Vagina (tissue), 2 donors: ENCODE measurements at places on chromosomes 1 and 21.

DNA sequence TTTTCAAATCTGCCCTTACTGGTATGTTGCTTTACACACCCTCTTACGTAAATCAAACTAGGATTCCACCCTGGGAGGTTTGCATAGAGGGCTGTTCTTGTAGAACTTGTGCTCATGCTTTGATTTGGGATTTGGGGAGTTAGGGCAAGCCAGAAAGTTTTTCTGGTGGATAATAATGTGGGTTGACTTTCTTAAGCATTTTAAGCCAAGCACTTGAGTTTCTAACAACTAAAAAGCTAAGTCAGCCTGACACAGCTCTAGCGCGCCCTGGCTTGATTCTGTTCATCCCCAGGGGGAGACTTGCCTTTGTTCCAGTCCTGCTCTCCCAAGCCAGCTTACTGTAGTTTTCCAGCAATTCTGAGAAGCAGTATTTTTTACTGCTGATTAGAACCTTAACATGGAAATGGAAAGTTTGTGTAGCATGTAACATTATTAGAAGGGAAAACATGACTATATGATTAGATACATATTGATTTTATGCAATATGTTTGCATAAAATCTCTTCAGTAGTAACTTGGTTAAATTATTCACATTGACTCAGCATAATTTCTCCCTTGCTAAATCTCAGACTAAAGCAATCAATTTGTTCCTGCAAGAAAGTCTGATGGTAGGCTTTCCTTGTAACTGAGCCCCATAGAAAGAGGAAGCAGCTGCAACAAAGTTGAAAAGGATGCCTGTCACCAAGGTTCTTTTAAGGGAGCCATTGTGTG, 11.0 kb upstream of the PGD start:
- no peak for DNase-seq

DNA sequence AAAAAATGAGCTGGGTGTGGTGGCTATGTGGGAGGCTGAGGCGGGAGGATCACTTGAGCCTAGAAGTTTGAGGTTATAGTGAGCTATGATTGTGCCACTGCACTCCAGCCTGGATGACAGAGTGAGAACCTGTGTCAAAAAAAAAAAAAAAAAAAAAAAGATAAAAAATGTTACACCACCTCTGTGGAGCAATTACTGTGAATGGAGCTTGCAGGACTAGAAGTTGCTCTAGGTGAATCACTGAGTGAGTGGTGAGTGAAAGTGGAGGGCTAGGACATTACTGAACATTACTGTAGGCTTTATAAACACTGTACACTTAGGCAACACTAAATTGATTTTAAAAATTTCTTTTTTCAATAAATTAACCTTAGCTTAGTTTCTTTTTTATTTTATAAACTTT, 21.9 kb downstream of the TLCD4 start:
- DNase-seq = no peak

- no peak for DNase-seq
These were observed 26.6 kb downstream of the POFUT2 start for GRCh38 chr21:45261093-45261492.

GRCh38 chr1:67729872-67730271, 44.9 kb downstream of the GADD45A start:
- DNase-seq = no peak

DNA sequence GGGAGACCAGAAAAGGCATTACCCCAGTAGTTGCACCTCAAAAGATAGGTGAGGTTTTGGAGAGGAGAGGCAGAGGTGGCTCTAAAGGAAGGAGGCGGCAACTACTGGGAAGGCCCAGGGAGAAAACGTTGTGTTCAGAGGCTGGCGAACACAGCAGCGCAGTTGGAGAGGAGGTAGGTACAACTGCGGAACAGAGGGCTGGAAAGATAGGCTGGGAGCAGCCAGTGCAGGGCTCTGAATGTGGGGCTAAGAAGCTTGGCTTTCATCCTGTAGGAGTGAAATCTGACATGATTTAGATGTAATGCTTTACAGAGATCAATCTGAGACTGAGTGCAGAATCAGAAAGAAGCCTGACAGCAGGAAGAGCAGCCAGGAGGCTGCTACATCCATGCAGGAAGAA, 13.0 kb downstream of the RIMS3 start:
- DNase-seq = no peak

DNA sequence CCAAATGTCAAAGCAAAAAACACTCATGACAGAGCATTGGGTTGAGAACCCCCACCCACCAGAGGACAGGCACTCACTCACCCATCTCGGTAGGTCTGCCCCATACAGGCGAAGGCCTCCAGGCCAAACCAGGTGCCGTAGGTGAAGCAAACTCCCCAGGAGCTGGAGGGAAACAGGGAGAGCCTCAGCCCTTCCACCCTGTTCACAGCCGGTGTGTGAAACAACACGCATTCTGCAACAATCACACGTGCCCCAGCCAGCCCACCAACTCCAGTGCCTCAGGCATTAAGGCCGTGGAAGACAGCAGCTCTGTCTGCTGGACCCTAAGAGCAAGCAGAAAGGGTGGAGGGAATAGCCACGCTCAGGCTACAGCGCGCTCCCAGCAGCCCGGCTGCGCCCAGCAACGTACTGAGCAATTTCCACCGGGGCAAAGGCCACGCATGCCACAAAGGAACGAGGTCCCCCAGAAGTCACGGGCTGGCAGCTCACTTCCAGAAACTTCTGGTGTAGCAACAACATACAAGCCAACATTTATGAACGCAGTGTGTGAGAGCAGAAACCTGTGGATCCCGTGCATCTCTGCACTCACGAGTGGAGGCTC, 11.4 kb upstream of the SPATC1L start:
- no peak for DNase-seq
